ENCODE measurements at places on chromosomes 7 and 10.

- no peak for DNase-seq
These were observed 49.1 kb downstream of the CDHR3 start for GRCh38 chr7:106012184-106012583.

GRCh38 chr10:47438857-47439474 lies 44.9 kb downstream of the ANXA8 start:
- DNase-seq: peak; percentile 55

- no peak for DNase-seq
These were observed 11.7 kb downstream of the TRIM8 start for GRCh38 chr10:102656026-102656425.

DNA sequence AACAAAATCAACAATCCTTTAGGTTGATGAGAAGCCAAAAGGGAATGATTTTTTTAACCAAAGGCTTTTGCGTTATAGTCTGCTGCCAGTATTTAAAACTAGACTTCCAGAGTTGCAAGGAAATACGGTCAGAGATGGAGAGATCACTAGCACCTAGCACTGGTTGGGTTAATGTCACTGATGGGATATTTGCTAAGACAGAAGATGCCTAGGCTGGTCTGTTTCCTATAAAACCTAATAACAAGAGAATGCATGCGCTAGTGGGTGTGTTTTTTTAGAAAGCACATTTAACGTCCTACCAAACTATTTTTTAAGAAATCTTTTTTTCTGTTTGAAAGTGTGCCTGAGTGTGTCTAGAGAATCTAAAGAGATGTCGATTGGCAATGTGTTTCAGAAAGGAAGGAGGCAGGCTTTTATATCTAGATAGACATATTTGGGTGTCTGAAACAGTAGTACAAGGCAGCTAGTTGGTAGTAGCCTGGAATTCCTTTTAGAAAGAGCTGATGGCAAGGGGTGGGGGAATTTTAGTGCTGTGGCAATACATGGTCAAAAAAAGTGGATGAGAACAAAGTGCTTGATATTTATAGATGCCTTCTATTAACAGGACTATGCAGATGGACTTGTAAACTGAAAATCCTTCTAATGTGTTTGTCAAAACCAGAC lies 863 bp downstream of the CALD1 start:
- DNase-seq: no peak

- DNase-seq: no peak
These were observed 2.2 kb downstream of the EMX2 start for GRCh38 chr10:117544711-117545140.

GRCh38 chr7:69693042-69693441 lies 94.8 kb downstream of the AUTS2 start:
- DNase-seq: no peak

DNA sequence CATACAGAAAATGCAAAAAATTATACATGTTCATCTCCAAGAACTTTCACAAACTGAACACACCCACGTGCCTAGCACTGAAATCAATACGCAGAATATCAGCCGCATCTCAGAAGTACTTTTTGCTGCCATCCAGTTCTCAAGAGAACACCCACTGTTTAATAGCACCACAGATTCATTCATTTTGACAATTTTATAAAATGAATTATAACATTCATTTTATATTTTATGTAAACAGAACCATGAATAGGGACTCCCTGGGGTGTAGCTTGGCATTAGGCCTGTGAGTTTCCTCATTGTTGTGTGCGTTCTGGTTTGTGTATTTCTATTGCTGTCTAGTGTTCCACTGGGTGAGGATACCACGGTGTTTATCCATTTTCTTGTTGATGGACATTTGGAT lies 77.3 kb upstream of the PIP4K2A start:
- DNase-seq: no peak
